ENCODE measurements at places on chromosomes 11 and 22. TPM values are rescaled to one million over a fixed set of nuclear protein-coding genes. Genes with fewer than 3 reads are reported as not detected.
A peak's percentile ranks its signal among the peaks of the same experiment; 100 is the strongest.

Gene OR5B21
- total RNA-seq: not detected

Gene C11orf87
- total RNA-seq: 0.11 TPM

Gene KDM4E
- not detected for total RNA-seq

Gene CHCHD10
- 47.5 TPM for total RNA-seq

Gene SCGB1C1
- total RNA-seq: not detected

Gene CALCA
- total RNA-seq: 0.29 TPM

Gene OSM
- not detected for total RNA-seq

Gene SLC7A4
- 0.09 TPM for total RNA-seq

Gene ENDOD1
- total RNA-seq: 0.87 TPM

Gene TNNI2
- not detected for total RNA-seq

Gene KCTD21
- 4.0 TPM for total RNA-seq

Gene IFITM10
- 0.77 TPM for total RNA-seq

- no peaks in the 10 kb centered on the region for H3K27me3 ChIP-seq
- no peak overlapping the region for H3K4me3 ChIP-seq
- DNase-seq: peak; percentile 42
- no peak overlapping the region for H3K27ac ChIP-seq
Observed at GRCh38 chr11:72069787-72070251, 10.5 kb downstream of the NUMA1 start.

DNA sequence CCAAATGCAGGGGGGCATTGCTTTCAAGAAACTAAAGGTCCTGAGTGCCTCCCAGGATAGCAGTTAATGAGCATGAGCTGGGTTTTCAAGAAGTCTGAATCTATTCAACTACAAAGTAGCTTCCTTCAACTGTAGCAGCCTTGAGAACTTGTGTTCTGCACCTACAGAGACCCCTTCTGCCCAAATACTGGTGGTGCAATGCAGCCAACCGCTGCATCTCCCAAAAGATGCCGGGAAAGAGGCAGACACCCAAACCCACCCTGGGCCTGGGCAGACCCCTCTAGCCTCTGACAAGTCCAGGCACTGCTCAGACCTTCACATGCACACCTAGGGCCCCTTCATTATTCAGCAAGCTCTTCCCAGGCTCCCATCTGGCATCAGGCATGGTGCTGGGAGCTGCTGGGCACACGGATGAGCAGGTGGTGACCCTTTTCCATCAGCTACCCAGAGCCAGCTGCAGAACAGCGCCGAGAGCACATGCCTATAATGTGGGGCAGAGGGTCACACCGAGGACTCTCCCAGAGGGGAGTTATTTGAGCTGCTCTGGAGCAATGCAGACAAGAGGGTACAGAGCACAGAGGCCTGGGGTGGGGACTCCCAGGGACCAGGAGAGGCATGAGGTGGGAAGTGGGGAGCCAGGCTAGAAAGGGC lies 44.9 kb upstream of the ETS1 start:
- H3K4me1 ChIP-seq: no peaks in the 10 kb centered on the region
- no peak overlapping the region for H3K4me3 ChIP-seq
- no peaks in the 10 kb centered on the region for H3K36me3 ChIP-seq
- H3K27me3 ChIP-seq: no peaks in the 10 kb centered on the region
- H3K27ac ChIP-seq: no peak overlapping the region

- peak overlapping the region; percentile 65 for H3K4me3 ChIP-seq
- peaks cover 6% of the 10 kb centered on the region for H3K36me3 ChIP-seq
- DNase-seq: no peak
- H3K27me3 ChIP-seq: peaks cover 4% of the 10 kb centered on the region
- no peaks in the 10 kb centered on the region for H3K4me1 ChIP-seq
Observed at GRCh38 chr11:2885017-2885677, 428 bp downstream of the CDKN1C start.

GRCh38 chr11:43933608-43934551 lies 8.6 kb upstream of the C11orf96 start:
- no peaks in the 10 kb centered on the region for H3K27me3 ChIP-seq
- no peak overlapping the region for H3K27ac ChIP-seq
- H3K36me3 ChIP-seq: no peaks in the 10 kb centered on the region
- H3K4me3 ChIP-seq: no peak overlapping the region
- H3K4me1 ChIP-seq: no peaks in the 10 kb centered on the region

- no peak for DNase-seq
- H3K27ac ChIP-seq: no peak overlapping the region
- H3K36me3 ChIP-seq: no peaks in the 10 kb centered on the region
- no peaks in the 10 kb centered on the region for H3K27me3 ChIP-seq
- H3K4me1 ChIP-seq: no peaks in the 10 kb centered on the region
Observed at GRCh38 chr22:24289114-24289513, 18.5 kb downstream of the SPECC1L start.

GRCh38 chr11:20620988-20621387 lies 21.6 kb downstream of the SLC6A5 start:
- no peaks in the 10 kb centered on the region for H3K36me3 ChIP-seq
- H3K27me3 ChIP-seq: no peaks in the 10 kb centered on the region

- no peaks in the 10 kb centered on the region for H3K4me1 ChIP-seq
- H3K27ac ChIP-seq: no peak overlapping the region
- H3K36me3 ChIP-seq: no peaks in the 10 kb centered on the region
- H3K4me3 ChIP-seq: no peak overlapping the region
- no peaks in the 10 kb centered on the region for H3K27me3 ChIP-seq
Observed at GRCh38 chr22:39765046-39765445, 128.5 kb downstream of the ENTHD1 start.

GRCh38 chr22:49848690-49849160 lies 4.9 kb upstream of the ZBED4 start:
- no peak for DNase-seq
- no peaks in the 10 kb centered on the region for H3K4me1 ChIP-seq
- H3K27me3 ChIP-seq: peaks cover 50% of the 10 kb centered on the region
- no peak overlapping the region for H3K27ac ChIP-seq
- H3K4me3 ChIP-seq: peak overlapping the region; percentile 62

- no peaks in the 10 kb centered on the region for H3K36me3 ChIP-seq
- DNase-seq: no peak
- H3K27me3 ChIP-seq: no peaks in the 10 kb centered on the region
- no peak overlapping the region for H3K4me3 ChIP-seq
Observed at GRCh38 chr11:6129635-6130034, 22.2 kb downstream of the OR56B4 start.

- no peak overlapping the region for H3K4me3 ChIP-seq
- H3K4me1 ChIP-seq: peaks cover 28% of the 10 kb centered on the region
- H3K27ac ChIP-seq: no peak overlapping the region
- DNase-seq: no peak
- H3K36me3 ChIP-seq: 0 out of 2 replicates have a peak, but pooled peaks cover 3% of the 10 kb centered on the region
Observed at GRCh38 chr11:19803506-19803998, 90.9 kb downstream of the NAV2 start.

GRCh38 chr22:50057278-50058060 lies 629 bp downstream of the TTLL8 start:
- no peaks in the 10 kb centered on the region for H3K27me3 ChIP-seq
- no peaks in the 10 kb centered on the region for H3K36me3 ChIP-seq
- no peak overlapping the region for H3K27ac ChIP-seq
- peak overlapping the region; percentile 70 for H3K4me3 ChIP-seq
- peak; percentile 15 for DNase-seq
- H3K4me1 ChIP-seq: no peaks in the 10 kb centered on the region

DNA sequence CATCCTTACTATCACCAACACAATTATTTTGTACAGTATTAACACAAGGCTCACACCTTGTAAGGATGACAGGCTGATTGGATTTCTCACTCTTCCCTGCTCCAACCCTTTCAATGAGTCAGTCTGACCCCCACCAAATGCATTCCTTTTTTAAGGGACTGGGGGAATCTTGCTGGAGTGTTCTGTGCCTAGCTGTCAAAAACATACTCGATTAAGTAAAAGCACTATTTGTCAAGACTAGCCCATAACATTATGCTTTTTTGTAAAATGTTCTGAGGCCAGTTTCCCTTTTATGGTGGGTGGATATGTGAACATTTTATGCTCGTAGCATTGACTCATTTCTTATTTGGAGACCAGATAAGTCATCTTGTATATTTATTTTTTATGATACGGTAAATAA lies 87.2 kb downstream of the PDHX start:
- DNase-seq: no peak
- no peak overlapping the region for H3K4me3 ChIP-seq
- no peak overlapping the region for H3K27ac ChIP-seq
- H3K27me3 ChIP-seq: no peaks in the 10 kb centered on the region
- no peaks in the 10 kb centered on the region for H3K4me1 ChIP-seq
- H3K36me3 ChIP-seq: no peaks in the 10 kb centered on the region

DNA sequence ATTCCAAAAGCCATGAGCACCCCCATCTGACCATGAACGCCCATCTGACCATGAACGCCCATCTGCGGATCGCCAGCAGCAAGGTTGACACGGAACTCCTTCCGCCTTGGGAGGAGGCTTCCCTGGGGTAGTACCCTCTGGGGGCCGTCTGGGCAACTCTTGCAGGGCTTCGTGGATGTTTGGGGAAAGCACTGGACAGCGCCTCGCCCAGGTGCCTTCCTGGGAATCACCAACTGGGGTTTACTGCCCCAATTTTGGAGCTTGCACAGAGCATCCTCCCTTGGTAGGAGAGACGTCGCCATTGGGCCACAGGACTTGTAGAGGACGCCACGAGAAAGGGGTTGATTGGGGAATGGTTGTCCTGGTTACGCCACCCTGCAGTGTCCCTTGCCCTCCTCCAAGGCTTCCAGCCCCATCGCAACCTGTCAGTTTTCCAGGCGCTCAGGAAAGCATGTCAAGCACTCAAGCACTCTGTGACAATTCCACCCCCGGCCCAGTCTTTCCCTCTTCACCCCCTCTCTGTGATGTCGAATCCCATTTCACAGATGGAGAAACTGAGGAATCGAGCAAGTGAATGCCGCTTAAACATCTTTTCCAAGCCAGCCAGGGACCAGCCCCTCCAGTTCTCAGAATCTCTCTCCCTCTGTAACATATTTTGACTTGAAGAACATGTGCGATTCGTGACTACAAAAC lies 914 bp upstream of the PRDM11 start:
- H3K27me3 ChIP-seq: no peaks in the 10 kb centered on the region
- peak overlapping the region; percentile 84 for H3K4me3 ChIP-seq
- peaks cover 14% of the 10 kb centered on the region for H3K36me3 ChIP-seq

DNA sequence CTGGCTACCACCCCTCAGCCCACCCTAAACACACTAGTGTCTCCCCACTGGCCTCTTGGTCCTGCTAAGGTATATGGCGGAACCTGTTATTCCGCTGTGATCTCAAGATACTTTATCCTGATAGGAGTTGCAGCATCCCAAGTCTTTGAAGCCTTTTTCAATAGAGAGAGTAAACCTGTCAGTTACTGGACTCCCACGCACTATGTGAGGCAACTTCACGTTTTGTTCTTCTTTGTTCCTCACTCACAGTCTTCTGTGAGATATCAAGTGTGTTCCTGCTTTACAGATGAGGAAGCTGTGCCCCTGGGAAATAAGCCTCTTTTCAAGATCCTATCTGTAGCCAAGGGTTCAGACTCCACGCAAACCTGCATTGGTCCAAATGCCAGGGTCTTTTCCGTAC lies 127.8 kb downstream of the MYO18B start:
- no peaks in the 10 kb centered on the region for H3K4me1 ChIP-seq
- no peaks in the 10 kb centered on the region for H3K36me3 ChIP-seq
- no peak overlapping the region for H3K27ac ChIP-seq
- no peak for DNase-seq
- no peak overlapping the region for H3K4me3 ChIP-seq

DNA sequence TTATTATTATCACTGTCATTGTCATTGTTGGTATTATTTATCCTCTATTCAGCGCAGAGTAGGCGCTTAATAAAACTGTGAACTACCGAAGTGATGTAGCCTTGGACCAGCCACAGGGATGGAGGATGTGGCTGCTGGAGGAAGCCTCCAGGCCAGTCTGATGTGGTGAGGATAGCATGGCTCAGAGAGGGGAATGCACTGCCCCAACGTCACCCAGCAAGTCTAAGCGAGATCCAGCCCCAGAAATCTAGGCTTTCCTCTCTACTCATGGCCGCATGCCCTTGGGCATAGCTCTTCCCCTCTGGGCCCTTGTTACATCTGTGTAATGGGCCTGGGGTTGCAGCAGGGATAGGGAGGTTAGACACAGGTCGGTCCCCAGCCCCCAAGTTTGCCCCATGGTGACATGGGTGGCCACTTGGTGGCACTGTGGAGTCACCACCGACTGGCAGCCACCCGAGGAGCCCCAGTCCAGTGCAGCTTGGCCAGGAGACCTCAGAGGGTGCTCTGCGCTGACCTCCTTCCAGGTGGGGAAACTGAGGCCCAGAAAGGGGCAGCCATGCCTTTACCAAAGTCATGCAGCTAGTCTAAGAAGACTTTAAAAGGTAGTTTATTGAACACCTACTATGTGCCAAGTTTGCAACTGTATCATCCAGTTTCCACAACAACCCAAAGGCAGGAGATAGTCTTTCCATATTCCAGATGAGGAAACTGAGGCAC lies 395.7 kb downstream of the MN1 start:
- no peak overlapping the region for H3K4me3 ChIP-seq
- peaks cover 3% of the 10 kb centered on the region for H3K4me1 ChIP-seq
- no peak overlapping the region for H3K27ac ChIP-seq
- no peaks in the 10 kb centered on the region for H3K27me3 ChIP-seq
- peak; percentile 79 for DNase-seq

- no peaks in the 10 kb centered on the region for H3K36me3 ChIP-seq
- no peaks in the 10 kb centered on the region for H3K27me3 ChIP-seq
- no peak overlapping the region for H3K27ac ChIP-seq
Observed at GRCh38 chr11:66933531-66933930, 24.7 kb downstream of the PC start.

Data from H9 (cell line).